Transverse colon (tissue), 4 donors: ENCODE measurements at places on chromosomes 5 and 9.

DNA sequence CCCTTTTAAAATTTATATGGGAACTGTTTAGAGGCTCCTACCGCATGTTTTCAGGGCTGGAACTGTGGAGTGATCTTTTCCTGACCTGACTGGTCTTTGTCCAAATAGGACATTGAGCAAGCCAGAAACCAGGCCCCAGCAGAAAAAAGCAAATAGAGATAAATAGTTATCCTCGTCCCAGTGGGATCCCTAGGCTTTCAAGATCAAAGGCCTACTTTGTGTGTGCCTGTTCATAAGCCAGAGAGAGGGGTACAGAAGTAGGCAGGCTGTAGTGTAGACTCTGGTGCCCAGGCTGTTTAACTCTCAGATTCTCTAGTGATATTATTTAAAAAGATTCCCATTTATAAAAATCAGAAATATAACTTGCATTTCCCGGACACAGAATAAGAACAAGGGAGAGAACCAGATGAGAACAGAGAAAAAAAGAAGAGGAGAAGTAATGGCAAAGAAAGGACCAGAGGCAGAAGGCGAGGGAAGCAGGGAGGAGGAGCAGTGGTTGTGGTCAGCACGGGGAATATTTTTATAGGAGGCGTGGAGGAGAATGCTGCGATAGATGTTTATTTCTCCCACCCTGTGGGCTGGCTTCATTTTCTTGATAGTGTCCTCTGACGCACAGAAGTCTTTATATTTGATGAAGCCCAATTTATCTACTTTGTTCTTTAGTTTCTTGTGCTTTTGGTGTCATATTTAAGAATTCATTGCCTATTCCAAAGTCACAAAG, 101.2 kb downstream of the AOPEP start:
- peak overlapping the region; percentile 54 for H3K27ac ChIP-seq
- no peaks in the 10 kb centered on the region for H3K36me3 ChIP-seq
- H3K4me3 ChIP-seq, result no peak overlapping the region
- DNase-seq, result no peak
- peaks cover 16% of the 10 kb centered on the region for H3K4me1 ChIP-seq
- H3K27me3 ChIP-seq, result no peaks in the 10 kb centered on the region

GRCh38 chr5:148457183-148457620, 73.4 kb downstream of the FBXO38 start:
- H3K27me3 ChIP-seq, result no peaks in the 10 kb centered on the region
- H3K4me3 ChIP-seq, result no peak overlapping the region
- no peaks in the 10 kb centered on the region for H3K4me1 ChIP-seq
- no peak overlapping the region for H3K27ac ChIP-seq
- DNase-seq, result no peak

DNA sequence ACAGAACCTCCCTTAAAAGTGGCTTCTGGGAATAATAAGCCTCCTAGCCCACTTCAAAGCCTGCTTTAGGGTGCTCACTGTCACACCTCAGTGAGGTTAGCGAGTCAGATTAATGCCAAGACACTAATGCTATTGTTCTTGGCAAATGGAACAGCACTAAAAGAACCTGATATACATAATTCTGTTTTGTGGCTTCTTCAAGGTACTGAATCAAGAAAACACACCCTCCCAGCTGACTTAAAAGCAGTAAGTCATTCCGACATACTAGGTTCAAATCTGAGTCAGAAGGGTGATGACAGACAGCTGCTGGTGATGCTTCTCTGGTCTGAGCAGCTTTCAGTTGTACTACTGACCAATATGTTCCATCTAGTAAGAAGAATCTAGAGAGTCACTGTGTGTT, 121.6 kb downstream of the OXCT1 start:
- H3K27me3 ChIP-seq, result no peaks in the 10 kb centered on the region
- no peak for DNase-seq
- H3K4me1 ChIP-seq, result no peaks in the 10 kb centered on the region
- no peak overlapping the region for H3K27ac ChIP-seq
- no peak overlapping the region for H3K4me3 ChIP-seq

GRCh38 chr9:70564468-70565335, 150.2 kb upstream of the KLF9 start:
- DNase-seq, result no peak
- H3K27ac ChIP-seq, result peak overlapping the region; percentile 72
- H3K4me1 ChIP-seq, result no peaks in the 10 kb centered on the region
- H3K27me3 ChIP-seq, result no peaks in the 10 kb centered on the region
- no peaks in the 10 kb centered on the region for H3K36me3 ChIP-seq

GRCh38 chr5:149672701-149673476, 57.2 kb upstream of the PPARGC1B start:
- peak overlapping the region; percentile 79 for H3K27ac ChIP-seq
- no peaks in the 10 kb centered on the region for H3K27me3 ChIP-seq
- H3K4me1 ChIP-seq, result peaks cover 4% of the 10 kb centered on the region
- H3K36me3 ChIP-seq, result no peaks in the 10 kb centered on the region
- no peak overlapping the region for H3K4me3 ChIP-seq

DNA sequence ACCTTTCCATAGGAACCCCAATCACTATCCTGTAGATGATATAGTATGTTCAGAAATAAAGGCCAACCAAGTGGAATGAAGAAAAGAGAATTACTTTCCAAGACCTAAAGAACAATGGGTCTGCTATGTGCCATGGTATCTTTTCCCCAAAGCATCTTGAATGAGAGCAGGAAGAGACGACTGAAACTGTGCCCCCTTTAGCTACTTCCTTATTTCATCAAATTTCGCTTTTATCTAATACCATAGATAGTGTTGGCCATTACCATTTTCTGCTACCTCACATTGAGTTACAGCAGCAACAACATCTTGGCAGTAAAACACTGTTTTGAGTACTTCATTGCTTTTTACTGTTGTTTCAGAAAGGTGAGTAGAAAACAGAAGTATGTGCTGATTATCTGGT, 266.6 kb downstream of the CD180 start:
- H3K27me3 ChIP-seq, result no peaks in the 10 kb centered on the region
- DNase-seq, result no peak
- H3K4me1 ChIP-seq, result no peaks in the 10 kb centered on the region
- H3K27ac ChIP-seq, result no peak overlapping the region

DNA sequence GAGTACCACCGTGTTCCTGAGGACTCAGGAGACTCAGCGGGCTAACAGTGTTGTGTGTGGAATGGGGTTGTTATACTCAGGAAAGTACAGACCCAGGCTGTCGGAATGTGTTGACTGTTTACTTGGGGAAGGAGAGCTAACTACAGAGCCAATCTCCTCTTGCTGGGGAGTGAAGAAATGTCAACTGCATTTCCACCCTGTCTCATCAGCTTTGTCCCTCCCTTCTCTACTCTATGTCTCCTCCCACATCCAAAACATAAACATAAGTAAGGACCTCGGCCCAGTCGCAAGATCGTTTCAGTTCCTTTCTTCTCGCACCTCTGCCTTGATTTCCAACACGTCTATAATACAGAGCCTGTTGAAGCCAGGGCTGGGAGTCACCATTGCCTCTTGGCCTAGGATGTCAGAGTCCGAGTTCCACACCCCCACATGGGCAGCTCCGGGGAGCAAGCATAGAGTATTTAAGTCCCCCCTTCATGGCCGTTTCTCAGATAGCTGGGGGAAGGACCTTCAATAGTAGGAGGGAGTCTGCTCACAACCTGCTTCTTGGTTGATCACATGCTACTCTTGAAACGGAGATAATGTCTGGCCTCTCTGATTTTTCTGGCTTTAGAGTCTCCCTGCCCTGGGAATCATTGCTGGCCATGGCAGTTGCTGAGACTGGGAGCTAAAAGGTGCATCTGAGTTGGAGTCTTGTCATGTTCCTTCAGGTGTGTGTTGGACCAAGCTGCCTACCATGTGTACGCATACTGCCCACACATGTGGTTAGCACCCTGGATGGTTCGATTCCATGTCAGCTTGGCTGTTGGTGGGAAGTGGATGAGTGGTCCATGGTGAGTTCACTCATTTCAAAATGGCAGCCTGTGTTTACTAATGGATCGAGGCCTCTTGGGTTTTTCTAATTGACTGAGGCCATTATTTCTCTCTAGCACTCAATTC, 147.3 kb downstream of the MTX3 start:
- no peak overlapping the region for H3K27ac ChIP-seq
- H3K4me1 ChIP-seq, result no peaks in the 10 kb centered on the region
- no peak for DNase-seq
- no peaks in the 10 kb centered on the region for H3K27me3 ChIP-seq

DNA sequence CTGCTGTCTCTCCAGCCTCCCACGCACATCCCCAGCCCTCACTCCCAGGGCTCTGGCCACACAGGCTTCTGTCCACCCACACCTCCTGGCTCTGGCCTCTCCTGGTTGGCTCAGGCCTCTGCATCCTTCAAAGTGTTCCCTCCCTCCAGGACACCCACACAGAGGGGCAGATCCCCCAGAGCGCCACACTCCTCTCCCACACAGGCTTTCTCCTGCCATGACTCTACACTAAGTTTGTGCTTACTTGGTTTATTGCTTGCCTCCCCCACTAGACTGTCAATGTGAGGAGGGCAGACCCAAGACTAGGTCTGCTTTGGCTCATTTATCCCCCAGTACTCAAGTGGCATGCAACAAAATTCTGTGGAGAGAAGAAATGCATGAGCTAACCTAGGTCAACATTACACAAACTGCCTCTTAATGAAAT, 67.0 kb upstream of the SPOCK1 start:
- H3K27ac ChIP-seq, result no peak overlapping the region
- no peaks in the 10 kb centered on the region for H3K36me3 ChIP-seq
- H3K4me3 ChIP-seq, result no peak overlapping the region
- peaks cover 3% of the 10 kb centered on the region for H3K4me1 ChIP-seq
- DNase-seq, result no peak
- no peaks in the 10 kb centered on the region for H3K27me3 ChIP-seq

DNA sequence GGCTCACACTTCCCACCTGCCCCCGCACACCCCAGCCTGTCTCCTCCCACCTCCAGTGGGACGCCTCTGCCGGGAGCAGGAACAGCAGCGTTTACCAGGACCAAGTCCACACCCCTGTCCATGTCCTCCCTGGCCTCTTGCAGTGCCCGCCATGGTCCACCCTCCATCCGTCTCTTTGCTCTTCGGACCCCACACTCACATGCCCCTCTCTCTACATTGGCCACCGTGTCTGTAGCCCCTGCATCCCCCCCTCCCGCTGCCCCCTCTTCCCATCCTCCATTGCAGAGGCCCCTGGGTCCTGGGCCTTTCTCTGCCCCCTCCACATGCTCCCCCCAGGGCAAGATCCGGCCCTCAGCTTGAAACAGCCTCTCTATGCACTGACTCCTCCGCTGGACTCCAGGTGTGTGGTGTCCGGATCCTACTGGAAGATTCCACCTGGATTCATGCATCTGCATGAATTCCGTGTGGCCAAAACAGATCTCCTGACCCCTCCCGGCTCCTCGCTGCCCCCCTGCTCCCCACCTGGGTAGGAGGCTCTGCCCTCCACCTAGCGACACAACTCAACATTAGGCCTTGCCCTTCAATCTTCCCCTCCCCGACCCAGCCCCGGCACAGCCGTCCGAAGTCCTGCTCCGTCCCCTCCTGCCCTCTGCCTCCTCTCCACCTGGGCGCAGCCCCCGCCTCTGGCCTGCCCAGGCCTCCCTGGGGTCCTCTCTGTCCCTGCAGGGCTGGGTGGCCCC, 168.5 kb downstream of the OLFM1 start:
- DNase-seq, result no peak
- H3K27ac ChIP-seq, result no peak overlapping the region
- H3K4me3 ChIP-seq, result no peak overlapping the region
- no peaks in the 10 kb centered on the region for H3K4me1 ChIP-seq
- no peaks in the 10 kb centered on the region for H3K36me3 ChIP-seq

- H3K27me3 ChIP-seq, result no peaks in the 10 kb centered on the region
- H3K4me3 ChIP-seq, result no peak overlapping the region
- no peak for DNase-seq
These were observed 18.3 kb downstream of the NDUFS6 start for GRCh38 chr5:1819458-1819857.

DNA sequence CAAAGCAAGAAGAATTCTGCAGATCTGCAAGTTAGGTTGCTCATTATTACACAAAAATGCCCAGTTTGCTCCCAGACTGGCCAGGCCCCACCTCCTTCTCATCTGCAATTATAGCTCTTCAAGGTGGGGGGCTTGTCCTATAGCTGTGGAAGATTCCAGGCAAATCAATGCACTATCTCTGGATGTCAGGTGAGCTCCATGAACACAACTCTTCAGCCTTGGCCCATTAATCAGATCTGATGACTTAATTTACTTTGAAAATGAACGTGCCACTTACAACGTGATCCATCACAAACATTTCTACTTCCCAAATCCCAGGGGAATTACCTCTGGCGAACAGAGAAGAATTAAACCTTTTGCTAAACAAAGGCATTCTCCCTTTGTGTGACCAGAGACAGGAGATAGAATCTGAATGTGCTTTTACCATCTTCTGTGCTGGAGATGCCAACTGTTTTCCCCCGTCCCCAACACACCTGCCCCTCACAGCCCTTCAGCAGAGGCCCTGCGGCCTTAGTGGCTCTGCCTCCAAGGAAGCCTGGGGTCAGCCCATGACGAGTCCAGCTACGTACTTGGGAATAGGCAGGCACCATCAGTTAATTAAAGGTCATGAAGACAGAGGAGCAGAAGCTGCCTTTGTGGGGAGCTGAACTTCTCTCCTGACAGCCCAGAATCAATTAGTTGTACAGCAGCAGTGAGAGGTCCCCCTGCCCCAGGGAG, 60.5 kb downstream of the SNX18 start:
- H3K27me3 ChIP-seq, result no peaks in the 10 kb centered on the region
- no peak overlapping the region for H3K27ac ChIP-seq
- H3K4me1 ChIP-seq, result peaks cover 22% of the 10 kb centered on the region

DNA sequence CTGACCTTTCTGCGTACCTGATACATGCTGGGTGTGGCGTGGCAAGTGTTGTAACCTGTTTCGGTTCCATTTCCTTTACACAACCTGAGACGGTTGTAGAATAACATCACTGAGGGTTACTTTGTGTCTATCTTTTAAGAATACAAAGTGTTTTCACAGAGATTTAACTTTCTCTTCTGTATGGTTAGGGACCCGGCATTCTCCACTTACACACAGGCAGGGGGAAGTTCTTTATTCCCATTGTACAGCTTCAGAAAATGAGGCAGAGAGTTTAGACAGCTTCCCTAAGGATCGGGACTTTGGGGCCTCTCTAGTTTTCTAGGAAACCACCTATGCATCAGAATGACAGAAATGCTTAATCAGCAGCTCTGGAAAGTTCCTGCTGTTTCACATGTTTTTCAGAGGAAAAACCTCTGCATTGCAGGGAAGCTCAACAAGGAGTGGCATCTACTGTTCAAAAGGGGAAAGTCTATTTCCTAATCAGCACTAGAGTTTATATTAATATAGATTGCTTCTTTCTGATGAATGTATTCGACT, 41.3 kb downstream of the CAST start:
- no peaks in the 10 kb centered on the region for H3K27me3 ChIP-seq
- peak overlapping the region; percentile 72 for H3K4me3 ChIP-seq
- H3K27ac ChIP-seq, result peak overlapping the region; percentile 93
- DNase-seq, result peak; percentile 85
- H3K36me3 ChIP-seq, result no peaks in the 10 kb centered on the region
- H3K4me1 ChIP-seq, result peaks cover 11% of the 10 kb centered on the region

- H3K4me3 ChIP-seq, result no peak overlapping the region
- H3K27me3 ChIP-seq, result no peaks in the 10 kb centered on the region
- H3K27ac ChIP-seq, result no peak overlapping the region
- no peak for DNase-seq
- H3K36me3 ChIP-seq, result no peaks in the 10 kb centered on the region
- no peaks in the 10 kb centered on the region for H3K4me1 ChIP-seq
These were observed 178.7 kb downstream of the SPATA31D1 start for GRCh38 chr9:82167296-82167695.

- H3K27ac ChIP-seq, result peak overlapping the region; percentile 86
- no peak for DNase-seq
- H3K4me3 ChIP-seq, result no peak overlapping the region
- H3K4me1 ChIP-seq, result peaks cover 32% of the 10 kb centered on the region
- no peaks in the 10 kb centered on the region for H3K27me3 ChIP-seq
These were observed 2.4 kb upstream of the DAB2 start for GRCh38 chr5:39427229-39427628.
